ENCODE measurements at places on chromosomes 13 and 19.

GRCh38 chr13:91212231-91212630, 135.3 kb upstream of the MIR17HG start:
- no peak for DNase-seq

DNA sequence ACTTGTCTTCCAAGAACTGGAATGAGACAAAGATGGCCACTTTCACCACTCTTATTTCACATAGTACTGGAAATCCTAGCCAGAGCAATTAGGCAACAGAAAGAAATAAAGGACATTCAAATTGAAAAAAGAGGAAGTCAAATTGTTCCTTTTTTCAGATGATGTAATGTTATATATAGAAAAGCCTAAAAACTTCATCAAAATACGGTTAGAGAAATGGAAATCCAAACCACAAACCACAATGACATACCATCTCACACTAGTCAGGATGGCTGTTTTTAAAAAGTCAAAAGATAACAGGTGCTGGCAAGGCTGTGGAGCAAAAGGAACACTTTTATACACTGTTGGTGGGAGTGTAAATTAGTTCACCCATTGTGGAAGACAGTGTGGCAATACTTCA, 113.3 kb upstream of the SPRY2 start:
- DNase-seq, result no peak

DNA sequence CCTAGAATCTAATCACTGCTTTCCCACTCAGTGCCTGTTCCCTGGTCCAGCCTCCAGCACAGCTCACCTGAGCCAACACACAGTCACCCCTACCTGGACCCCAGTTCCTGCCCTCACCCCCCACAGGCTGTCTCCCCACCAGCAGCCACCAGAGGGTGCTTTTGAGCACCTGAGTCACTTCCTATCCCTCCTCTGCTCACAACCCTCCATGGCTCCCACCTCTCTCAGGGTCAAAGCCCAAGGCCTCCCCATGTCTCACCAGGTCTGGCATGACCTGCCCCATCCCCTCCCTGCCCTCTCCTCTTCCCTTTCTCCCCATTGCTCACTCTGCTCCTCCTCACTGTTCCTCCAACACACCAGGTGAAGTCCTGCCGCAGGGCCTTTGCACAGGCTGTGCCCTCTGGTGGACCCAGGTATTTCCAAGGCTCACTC, 7.1 kb upstream of the DPP9 start:
- DNase-seq, result peak; percentile 73

- no peak for DNase-seq
These were observed 652.2 kb downstream of the DACH1 start for GRCh38 chr13:71214821-71215220.

GRCh38 chr13:42155251-42155650, 106.8 kb downstream of the DGKH start:
- no peak for DNase-seq

DNA sequence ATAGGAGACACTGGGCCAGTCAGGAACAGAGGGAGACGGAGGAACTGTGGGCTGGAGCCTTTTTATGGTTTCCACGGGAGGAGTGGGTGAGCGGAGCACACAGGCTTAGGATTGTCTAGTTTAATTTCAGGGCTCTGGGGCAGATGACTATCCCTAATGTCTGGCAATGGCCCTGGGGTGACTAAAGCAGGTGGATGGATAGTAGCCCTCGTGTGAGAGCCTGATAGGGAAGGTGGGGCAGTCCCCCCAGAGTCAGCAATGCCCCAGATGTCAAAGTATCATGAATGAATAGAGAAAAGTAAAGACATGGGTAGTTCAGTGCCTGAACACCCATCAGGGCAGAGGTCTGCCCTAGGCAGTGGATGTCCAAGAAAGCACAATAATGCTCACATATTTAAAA, 94.2 kb downstream of the ZDHHC20 start:
- no peak for DNase-seq

- DNase-seq, result peak; percentile 51
These were observed 7.4 kb upstream of the SLITRK6 start for GRCh38 chr13:85806553-85807175.

GRCh38 chr19:33260628-33261418, 35.2 kb upstream of the SLC7A10 start:
- no peak for DNase-seq

DNA sequence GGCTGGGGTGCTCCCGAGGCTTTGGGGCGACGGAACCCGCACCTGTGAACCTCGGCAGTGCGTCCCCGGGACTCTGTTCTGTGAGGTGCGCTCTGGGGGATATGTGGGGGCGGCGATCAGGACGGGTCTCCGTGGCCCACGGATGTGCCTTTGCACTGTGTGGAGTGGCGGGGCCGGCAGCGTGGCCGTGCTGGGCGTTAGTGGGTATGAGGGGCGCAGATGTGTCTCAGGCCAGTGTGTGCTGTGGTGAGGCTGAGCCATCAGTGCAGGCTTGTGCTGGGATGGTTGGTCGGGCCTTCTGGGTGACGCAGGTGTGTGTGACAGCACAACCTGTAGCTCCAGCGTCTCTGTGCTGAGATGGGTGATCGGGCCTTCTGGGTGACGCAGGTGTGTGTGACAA, 16.9 kb downstream of the ZNF331 start:
- DNase-seq, result no peak
